ENCODE measurements at places on chromosomes 1 and 21. TPM values are rescaled to one million over a fixed set of nuclear protein-coding genes. Genes with fewer than 3 reads are reported as not detected.

- DNase-seq, result no peak
Observed at GRCh38 chr1:60274422-60275290, 201.1 kb upstream of the C1orf87 start.

DNA sequence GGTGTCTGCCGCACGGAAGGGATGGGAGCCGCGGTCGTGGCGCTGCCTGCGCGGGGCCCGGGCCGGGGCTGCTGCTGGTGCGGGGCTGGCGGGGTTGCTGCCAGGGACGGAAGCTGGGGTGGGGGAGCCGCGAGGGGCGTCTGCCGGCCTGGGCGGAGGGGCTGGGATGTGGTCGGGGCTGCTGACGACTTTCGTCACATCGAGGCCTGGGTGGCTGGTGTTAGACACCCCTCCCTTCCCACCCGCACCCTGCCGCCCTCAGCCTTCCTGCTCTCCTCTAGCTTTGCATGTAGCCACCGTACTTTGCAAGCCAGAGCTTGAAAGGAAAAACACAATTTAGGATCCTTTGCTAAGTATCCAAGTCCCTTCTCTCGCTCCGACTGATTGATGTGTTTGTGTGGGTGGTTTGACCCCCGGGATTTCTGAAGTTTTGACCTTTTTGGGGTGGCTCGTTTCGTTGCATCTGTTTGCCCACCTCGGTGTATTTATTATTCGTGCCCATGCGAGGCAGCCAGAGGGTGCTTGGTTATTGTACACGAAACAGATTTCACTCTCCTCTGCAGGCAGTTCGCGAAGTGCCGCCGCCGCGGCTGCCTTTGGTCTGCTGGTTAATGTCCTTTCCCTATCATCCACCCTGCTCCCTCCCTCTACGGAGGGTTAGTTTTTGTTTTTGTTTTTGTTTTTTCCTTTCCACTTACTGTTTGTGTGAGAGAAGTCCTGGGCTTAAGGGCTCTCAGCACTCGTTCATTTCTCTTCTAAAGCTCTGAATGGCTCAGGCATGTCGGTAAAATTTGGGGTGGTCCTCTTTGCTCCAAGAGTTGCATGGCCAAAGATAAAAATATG, 868 bp downstream of the C1orf21 start:
- peak; percentile 30 for DNase-seq

GRCh38 chr1:170714938-170715337, 51.0 kb downstream of the PRRX1 start:
- DNase-seq, result no peak

DNA sequence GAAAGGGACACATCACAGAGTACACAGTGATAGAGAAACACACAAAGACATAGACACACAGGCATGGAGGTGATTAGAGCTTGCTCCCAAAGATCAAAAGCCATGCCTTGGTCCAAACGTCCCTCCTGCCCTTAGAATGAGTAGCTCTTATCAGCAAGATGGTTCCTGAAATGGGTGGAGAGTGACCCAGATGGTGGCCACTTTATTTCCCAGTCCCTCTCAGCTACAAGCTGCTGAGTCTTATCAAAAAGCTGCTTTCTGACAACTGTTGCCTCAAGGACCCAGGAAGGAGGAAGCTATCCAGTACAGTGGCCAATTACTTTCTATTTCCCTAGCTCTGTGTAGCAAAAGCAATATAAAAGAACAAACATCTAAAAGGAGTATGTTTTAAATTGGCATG, 7.7 kb upstream of the CLCA1 start:
- DNase-seq, result no peak

TSPAN2 gene
- 0.49 TPM for total RNA-seq
